ENCODE measurements at places on chromosomes 13 and 19.

- DNase-seq, result no peak
Measured at GRCh38 chr13:112990783-112991182, 21.8 kb downstream of the MCF2L start.

- no peak for DNase-seq
Measured at GRCh38 chr19:44582581-44583265, 30.6 kb upstream of the IGSF23 start.

DNA sequence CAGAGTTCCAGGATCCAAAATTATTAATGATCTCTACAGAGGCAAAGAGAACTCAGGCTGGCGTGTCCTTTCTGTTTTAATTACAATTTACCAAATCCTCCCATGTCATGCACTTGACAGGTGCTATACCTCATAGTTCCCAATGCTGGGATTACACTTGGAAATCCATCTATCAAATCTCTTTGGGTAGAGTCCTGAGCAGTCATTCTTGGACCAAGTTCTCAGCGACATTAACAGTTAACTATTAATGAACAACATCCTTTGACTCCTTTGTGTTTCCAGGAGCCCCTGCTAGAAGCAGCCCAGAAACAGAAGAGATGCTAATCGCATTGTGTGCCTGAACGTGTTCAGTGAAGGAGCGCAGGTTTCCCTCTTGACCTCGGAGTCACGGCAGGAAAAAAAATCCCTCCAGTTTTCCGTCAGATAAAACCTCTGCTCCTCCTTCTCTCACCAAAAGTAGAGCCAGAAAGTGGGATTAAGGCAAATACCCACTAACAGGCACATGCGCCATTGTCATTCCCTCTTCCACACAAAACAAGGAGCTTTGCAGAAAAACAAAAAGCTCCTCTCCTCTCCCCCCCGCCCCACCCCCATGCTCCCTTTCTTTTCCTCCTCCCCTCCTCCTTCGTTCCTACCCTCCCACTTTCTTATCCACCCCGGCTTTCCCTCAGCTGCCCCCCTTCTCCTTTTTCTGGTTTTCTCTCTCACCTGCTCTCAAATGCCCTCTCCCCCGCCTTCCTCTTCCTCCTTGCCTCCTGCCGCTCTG lies 224.7 kb downstream of the ZIC5 start:
- DNase-seq, result no peak

GRCh38 chr19:56333506-56333905 lies 18.9 kb upstream of the ZSCAN5A start:
- DNase-seq, result no peak

- DNase-seq, result no peak
Measured at GRCh38 chr19:5814123-5814851, 9.4 kb downstream of the NRTN start.

GRCh38 chr13:106349080-106349931 lies 186.2 kb downstream of the EFNB2 start:
- DNase-seq, result no peak

- no peak for DNase-seq
Measured at GRCh38 chr19:31352296-31352781, 3.1 kb upstream of the TSHZ3 start.

DNA sequence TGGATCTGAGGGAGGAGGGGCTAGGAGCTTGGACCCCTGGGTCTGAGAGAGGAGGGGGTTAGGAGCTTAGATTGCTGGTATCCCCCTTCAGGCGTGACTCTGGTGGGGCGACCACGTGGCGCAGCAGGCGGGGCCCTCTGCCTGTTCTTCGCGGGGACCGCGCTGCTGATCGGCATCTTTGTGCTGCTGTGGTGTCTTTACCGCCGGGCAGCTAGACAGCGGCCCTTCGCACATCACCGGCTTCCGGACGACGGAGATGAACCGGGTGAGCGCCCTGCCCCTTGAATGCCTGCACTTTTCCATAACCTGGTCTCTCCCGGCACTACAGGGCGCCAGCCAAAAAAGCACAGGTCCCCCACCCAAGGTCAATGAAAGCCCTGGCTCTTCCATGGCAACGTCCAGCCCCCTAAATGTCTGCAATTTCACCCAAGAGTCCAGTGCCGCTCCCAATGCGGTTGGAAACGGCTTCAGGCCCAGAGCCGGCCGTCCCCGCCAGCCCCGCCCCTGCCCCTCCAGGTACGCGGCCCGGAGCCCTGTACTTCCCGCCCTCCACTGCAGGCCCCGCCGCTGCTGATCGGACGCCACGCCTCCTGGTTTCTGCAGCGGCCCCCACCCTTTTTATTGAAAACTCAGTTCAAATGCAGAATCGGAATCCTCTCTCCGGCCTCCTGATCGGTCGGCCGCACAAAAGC lies 2.8 kb downstream of the GFY start:
- DNase-seq, result no peak

- DNase-seq, result peak; percentile 54
Measured at GRCh38 chr19:17829855-17830566, 8.7 kb upstream of the INSL3 start.

DNA sequence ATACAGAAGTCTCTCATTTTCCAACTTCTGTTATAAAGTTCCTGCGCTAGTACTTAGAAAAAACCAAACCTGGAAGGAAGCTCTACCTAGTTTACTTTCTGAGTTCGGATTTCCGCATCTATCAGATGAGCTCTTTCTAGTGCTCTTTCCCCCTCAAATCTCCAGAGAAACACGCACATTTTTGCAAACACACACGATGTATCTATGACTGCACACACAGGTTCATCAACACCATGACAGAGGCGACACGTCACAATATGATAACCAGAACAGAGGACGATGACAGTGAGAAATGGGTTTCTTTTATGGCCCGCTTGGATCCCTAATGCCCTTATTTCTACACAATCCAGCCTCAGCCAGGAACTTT lies 629 bp upstream of the LRRC63 start:
- DNase-seq, result no peak

DNA sequence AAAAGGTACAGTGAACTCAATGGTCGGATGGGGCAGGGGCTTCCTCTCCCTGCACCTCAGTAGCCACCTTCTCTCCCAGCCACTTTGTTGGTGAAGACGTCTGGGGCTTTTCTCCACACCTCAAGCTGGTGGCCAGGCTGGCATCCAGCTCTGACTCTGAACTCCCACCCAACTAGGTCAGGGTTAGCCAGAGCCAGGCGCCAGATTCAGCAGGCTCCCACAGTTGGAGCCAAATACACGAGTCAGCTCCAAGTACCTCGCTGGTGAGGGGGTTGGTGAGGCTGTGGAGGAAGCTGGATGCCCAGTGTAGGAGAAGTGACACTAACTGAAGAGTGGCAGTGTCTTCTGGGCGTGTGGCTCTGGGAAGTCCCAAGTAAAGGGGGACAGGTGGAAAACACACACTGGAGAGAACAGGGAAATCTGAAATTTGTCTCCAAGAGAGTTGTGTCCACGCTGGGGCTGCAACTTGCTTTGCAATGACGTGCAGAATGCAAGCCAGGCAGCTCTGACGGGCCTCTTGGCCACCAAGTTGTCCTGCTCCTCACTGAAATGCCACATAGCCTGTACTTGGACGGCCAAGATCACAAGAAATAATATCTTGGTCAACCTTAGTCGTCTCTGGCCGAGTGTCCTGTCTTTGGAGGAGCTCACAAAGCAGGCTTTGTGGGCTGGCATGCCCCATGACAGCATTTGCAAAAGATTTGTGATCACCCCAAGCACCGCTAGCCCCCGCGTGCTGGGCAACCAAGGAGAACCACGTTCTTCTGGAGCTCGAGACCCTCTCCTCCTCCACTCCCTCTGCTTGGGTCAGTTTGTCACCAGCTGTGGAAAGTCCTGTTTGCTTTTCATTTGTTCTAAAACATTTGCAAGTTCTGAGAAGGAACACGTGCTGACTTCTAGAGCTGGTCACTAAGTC lies 18.1 kb downstream of the SLC7A1 start:
- no peak for DNase-seq

DNA sequence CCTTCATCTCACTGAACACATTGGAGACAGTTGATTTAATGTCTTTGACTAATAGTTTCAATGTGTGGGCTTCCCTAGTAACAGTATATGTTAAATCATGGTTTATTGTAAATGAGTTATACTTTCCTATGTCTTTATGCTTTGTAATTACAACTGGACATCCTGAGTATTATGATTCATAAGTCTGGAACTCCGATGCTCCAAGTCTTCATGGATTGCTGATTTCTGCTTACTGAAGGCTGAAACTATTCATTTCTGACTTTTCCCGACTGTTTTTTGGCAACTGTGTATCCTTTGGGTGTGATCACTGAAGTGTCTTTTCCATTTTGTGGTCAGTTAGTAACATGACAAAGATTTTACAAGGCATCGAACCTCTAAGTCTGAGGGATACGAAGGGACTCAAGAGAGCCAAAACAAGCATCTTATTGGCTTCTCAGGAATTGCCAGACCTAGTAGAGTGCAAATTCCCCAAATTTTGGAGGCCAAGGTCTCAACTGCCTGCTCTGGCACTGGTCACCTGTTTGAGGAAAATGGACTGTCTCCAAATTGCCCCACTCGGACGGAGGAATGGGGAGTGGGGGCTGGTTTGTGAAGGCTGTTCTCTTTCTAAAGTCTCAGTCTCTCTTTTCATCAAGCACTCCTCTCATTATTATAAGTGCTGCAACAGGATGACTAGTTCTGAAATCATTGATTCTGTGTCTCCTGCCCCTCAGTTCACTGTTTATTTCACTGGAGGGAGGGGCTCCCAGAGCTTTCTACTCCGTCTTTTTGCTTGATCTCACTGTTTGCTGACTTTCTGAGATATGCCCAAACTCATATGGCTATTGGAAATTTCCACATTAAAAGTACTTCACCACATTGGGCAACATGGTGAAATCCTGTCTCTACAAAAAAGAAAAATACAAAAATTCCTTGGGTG lies 20.2 kb upstream of the CD70 start:
- DNase-seq, result peak; percentile 63

- DNase-seq, result no peak
Measured at GRCh38 chr13:110382229-110382628, 75.1 kb downstream of the COL4A2 start.

DNA sequence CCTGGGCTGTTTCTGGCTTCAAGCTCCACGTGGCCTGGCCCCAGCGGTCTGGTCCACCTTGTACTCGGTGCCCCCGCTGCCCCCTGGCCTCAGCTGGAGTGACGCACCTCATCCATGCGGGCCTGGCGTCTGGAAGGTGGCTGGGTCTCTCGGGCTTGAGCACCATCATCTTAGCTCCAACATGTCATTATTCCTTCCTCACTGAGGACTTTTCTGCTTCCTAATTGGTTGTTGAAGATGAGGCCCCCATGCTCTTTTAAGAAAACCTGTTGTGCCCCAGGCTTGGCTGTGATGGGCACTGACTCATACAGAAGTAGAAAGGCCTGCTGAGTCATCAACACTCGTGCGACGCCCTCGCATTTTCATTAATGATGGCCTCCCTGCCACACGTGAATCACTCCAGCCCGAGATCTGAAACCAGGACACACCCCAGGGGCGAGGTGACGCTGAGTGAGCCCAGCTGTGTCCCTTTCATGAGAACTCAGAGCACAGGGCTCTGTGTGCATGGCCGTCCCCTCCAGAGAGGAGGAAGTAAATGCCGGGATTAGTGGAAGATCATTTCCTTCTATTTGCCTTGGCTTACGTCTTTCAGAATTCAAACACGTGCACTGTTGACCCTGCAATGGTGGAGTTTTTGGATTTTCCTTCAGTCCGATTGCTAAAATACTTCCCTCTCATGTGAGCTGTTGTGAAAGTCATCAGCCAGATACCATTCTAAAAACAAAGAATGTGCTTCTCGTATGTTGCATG lies 14.0 kb upstream of the GJA3 start:
- DNase-seq, result peak; percentile 60

GRCh38 chr13:40259899-40260298 lies 406.5 kb downstream of the FOXO1 start:
- DNase-seq, result no peak

DNA sequence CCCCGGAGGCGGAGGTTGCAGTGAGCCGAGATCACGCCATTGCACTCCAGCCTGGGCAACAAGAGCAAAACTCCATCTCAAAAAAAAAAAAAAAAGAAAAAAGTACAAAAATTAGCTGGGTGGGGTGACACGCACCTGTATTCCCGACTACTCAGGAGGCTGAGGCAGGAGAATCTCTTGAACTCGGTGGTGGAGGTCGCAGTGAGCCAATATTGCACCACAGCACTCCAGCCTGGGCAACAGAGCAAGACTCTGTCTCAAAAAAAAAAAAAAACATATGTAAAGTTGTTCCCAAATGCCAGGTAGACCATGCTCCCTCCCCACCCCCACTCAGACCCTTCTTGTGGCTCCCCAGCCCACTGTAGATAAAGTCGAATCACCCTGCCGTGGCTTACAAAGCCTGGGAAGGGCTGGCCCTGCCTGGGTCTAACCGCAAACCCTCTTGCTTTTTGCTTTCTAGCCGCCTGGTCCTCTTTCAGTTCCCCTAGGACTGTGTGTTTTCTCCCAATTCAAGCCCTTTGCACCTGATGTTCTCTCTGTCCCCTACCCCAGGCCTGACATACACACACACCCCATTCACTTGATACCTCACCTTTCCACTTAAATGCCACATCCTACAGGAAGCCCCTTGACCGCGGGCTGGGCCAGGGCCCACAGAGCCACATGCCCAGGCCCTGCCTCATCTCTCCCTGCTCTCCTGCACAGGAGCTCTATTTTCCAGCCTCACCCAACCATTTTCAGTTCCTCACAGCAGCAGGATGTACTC lies 34.4 kb downstream of the MAP4K1 start:
- DNase-seq, result no peak

DNA sequence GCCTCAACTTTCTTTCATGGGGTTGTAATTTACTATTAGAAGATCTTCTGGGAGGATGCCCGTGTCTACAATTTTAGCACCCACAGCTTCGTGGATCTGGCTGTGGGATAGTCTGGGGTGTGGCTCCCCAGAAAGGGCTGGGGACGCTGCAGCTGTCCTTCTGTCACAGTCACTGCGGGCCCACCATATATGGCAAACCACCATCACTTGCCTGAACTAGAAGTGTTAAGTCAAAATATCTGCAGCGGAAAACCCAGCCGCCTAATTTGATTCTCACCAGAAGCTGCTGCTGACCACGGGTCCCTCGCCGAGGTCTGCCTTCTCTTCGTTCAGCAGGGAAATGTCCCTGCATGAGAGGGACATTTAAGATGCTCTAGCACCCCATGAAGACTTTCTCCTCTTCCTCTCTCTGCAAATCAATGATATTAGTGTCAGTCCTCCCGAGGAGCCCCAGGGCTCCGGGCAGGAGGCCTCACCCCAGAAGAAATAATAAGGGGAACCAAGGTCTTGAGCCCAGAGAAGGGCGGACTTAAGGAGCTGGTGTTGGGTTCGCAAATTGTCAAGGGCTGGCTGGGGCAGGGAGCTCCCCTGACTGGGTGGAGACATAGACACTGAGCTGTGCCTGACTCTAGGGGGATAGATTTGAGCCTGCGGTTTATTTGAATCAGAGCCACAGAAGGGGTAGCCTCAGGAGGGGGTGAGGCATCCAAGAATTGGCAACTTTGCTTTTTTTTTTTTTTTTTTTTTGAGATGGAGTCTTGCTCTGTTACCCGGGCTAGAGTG lies 3.0 kb upstream of the MATK start:
- no peak for DNase-seq

All from femur (tissue), 1 donor.